Stromal cell of bone marrow (primary cell): ENCODE measurements at places on chromosomes 7 and 10.

GRCh38 chr7:27096768-27097514, 1.1 kb upstream of the HOXA1 start:
- no peak for DNase-seq

DNA sequence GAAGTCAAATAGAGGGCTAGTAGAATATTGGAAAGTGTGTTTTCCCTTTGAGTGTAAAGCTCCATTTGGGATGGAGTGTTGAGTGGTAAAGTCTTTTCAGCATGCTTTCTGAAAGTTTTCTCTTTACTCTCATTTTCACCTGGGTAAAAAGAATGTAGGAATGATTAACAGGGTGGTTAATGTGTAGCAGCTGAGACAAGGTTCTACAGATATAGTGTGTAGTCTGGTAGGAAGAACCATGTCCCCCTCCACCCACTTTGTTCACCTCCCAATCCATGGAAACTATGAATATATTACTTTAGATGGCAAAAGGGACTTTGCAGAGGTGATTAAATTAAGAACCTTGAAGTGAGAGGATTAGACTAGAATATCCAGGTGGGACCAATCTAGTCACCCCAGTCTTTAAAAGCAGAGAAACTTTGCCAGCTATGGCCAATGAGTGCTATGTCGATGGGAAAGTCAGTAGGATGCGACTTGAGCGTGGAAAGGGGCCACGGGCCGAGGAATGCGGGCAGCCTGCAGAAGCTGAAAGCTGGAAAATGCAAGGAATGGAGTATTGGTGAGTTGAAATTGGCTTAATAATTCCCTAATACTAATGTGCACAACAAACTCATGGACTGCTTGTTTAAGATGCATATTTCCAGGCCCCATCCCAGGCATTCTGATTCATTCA, 166.3 kb upstream of the AHR start:
- DNase-seq = no peak

DNA sequence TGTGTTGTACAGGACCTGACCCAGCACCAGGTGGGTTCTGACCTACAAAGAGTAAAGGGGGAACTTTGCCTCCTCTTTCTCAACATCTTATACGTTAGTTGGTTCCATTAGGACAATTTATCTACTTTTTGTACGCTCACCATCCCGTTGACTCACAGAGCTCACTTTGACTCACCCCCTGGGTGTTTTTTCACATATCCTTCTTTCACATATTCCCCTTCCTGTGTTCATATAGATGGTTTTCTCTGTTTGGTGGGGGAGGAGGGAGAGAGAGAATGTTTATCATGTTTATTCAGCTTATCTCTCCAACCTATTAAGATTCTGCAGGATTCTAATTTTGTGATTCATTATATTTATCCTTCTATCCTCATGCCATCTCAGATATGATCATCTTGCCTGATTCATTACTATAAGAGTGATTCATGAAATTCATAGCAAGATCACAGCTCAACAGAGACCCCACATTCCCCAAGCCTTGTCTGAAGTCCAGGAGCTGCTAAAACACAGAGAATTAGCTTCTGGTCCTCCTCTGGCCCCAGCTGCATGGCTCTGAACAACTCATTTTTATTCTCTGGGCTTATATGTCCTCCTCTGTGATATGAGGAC, 37.2 kb downstream of the PRSS2 start:
- DNase-seq = no peak

DNA sequence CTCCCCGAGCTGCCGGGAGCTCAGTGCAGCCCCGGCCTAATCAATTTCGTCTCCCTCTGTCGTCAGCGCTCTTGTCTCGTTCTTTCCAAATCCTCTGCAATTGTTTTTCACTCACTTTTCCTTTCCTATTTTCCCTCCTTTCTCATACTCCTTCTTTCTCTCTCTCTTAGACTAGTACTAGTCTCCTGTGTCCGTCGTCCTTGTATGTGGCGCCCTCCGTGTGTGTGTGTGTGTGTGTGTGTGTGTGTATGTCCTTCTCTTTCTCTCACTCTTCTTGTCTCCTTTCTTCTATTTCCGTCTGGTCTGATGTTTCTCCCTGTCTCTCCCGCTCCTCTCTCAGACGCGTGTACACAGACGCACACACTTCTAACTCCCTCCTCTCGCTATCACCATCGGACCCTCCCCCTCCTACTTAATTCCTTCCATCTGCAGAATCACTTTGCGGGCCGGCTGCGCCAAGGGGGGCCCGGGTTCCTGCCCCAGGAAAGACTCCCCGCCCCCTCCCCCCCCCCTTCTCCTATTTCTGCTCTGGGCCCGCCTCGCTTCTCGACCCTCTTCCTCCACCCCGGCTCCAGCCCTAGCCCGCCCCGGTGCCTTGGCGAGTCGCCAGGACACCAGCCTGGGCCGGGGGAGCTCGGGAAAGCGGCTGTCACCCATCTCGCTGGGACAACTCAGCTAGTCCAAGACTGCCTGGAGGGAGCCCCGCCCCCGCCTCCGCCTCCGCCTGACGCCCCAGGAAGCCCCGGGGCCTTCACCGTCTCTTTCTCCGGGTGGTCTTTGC, 743 bp upstream of the ZCCHC24 start:
- no peak for DNase-seq

GRCh38 chr10:33410096-33410859, 75.8 kb upstream of the NRP1 start:
- DNase-seq = no peak

DNA sequence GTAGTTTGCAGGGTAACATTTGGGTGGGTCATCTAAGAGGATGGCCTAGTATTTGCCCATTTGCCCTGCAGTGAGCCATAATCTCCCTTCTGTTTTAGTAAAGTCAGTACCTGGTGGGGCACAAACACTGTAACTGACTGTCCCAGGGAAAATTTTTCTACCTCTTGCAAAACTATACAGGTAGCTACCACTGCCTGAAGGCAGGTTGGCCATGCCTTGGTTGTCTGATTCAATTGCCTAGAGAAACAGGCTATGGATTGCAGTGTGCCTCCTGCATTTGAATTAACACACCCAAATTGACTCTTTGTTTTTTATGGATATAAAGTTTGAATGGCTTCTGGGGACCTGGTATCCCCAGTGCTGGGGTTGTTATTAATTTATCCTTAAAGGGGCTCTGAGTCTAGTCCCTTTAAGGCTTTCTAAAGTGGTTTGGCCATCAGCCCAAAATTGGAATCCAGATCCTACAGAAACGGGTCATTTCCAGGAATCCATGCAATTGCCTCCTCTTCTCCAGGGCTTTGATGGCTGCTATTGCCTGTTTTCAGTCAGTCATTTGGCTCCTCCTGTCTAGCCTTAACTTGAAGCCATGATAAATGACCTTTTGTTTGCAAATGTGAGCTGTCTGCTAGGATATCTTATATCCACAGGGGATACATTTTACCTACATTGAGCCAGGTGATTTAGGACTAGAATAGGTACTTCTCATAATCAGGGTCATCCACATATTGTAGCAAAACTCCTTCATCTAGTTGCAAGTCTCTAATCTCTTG, 89.1 kb downstream of the STRA8 start:
- no peak for DNase-seq
